ENCODE measurements at places on chromosomes 6 and 20.
A peak's percentile ranks its signal among the peaks of the same experiment; 100 is the strongest.

GRCh38 chr6:109322825-109323224 is 59.4 kb downstream of the CD164 start:
- no peak for DNase-seq

DNA sequence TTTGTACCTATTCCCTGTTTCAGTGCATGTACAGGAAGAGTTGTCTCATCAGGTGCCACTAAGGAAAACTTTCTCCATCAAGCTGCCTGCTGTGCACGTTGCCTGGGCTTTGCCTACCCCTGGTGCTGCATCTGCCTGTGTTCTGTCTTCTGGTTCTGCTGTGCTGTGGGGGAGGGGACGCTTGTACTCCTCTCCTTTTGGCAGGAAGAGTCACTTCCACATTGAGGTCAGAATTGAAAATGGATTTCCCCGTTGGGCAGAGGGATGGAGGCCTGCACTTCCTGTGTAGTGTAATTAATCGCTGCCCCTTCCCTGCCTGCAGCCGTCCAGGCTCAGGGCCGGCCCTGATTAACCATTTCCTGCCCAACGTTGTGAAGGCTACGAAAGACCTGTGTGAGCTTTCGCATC is 153.3 kb downstream of the SCML4 start:
- DNase-seq = peak; percentile 62

- no peak for DNase-seq
Observed at GRCh38 chr6:10589983-10590382, 68.8 kb downstream of the GCNT2 start.

GRCh38 chr6:132866762-132867449 is 52.5 kb downstream of the RPS12 start:
- no peak for DNase-seq

DNA sequence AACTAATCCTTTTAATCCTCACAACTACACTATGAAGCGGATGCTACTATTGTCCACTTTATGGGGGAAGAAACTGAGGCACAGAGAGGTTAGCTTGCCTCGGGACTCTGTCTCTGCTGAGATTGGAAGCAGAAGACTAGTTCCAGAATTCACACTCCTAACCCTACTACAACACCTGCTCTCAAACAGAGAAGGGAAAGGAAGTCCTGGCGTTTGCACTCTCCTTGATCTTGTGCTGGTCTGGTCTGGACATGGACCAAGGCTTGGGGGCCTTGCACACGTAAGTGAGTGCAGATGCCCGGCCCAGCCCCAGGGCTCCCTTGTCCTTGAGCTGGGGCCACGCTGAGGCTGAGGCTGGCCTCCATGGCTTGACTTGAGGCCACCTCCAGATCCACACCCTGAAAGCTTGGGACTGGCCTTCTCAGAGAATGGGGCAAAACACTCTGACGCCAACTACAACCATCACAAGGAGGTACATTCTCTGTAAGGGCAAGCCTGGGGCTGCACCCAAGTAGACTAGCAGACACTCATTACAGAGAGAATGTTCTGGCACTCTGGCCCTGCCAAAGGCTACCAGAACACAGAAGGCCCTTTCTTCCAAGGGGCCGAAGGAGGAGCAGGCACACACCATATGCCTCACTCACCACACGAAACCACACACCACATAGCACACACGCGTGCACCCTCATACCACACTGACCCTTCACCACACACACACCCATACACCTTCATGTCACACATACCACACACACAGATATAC is 33.3 kb upstream of the EZR start:
- no peak for DNase-seq

GRCh38 chr6:30264743-30265142 is 51.5 kb upstream of the TRIM26 start:
- DNase-seq = peak; percentile 42

DNA sequence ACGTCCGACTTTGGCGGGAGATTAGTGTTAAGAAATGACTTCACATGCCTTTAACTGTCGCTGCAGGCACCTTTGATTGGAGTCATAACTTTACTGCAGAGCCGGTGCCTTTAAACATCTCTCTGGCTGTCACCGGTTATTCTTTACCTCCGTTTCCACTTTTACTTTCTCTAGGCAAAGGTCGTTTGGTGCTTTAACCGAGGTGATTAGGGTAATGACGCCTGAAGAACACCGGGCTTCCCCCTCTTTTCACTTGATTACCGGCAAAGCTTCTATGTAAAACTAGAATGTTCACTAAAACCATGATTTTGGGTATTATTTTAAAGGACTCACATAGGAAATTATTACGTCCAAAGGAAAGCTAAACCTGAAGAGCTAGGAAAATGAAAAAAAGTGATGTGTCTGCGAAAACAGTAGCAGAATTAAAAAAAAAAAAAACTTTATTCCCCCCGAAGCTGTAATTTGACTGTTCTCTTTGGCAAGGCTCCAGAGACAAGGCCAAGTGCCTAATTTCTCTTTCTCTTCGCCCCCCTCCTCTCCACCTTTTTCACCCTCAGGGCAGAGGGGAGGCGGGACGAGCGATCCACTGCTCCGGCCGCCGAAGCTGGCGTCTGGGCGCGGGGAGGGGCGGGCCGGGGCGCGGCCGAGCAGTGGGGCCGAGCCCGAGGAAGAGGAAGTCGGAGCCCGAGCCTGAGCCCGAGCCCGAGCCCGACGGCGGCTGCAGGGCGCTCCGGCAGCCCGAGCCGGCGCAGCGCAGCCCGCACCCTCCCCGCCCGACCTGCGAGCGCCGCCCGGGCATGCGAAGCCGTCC is at the start of gene PLEKHG1:
Gene PLEKHG1 (plus strand): TSS at position 687 of the 811 bp plus-strand sequence. CDS start 133,797 bp downstream, outside the sequence.
- peak; percentile 12 for DNase-seq

DNA sequence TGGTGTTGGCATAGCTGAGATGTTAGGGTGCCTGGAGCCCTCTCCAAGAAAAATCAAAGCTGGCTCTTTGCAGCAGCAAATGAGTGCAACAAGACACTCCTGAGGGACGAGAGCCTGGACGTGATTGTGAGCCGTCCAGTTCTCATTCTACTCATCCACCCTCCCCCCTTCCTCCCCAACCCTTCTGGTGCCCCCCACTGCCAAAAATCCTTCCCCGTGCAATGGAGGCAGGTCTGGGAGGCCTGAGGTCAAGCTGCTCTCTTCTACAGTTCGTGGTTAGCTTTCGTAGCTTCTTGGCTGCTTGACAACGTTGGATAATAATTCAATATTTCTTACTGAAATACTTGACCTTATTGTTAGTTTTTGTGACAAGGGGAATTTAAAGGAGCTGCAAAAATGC is 185.3 kb upstream of the SUPT3H start:
- no peak for DNase-seq
